ENCODE measurements at places on chromosomes 5 and 9.

DNA sequence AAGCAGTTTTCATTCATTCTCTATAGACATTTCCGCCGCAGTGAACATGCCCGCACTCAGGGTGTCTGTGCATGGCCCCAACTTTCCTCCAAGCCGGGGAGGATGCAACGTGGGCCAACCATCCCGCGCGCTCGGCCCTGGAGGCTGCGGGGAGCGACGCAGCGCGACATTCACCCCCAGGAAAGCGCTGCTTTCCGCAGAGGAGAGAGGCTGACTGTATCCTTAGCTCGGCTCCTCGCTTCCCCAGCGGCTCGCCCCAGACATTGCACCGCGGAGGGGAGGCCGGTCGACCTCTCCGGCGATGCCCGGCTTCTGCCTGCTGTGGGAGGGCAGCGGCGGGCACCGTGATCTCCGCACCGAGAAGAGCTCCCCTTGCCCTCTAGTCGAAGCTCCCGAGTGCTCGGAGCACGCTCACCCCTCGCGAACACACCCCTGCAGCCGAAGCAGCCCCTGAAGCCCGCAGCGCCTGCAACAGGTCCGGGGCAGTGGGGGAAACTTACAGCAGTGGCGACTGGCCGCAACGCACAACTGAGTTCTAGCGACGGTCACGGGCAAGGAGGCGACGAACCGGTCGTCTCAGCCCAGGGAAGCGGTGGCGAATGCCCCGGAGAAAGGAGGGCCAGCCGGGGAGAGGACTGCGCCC, 600 bp downstream of the ENC1 start:
- DNase-seq, result peak; percentile 72

GRCh38 chr5:124754206-124754927, 7.9 kb upstream of the ZNF608 start:
- no peak for DNase-seq

GRCh38 chr9:106758911-106759310, 104.1 kb upstream of the ZNF462 start:
- DNase-seq, result no peak

DNA sequence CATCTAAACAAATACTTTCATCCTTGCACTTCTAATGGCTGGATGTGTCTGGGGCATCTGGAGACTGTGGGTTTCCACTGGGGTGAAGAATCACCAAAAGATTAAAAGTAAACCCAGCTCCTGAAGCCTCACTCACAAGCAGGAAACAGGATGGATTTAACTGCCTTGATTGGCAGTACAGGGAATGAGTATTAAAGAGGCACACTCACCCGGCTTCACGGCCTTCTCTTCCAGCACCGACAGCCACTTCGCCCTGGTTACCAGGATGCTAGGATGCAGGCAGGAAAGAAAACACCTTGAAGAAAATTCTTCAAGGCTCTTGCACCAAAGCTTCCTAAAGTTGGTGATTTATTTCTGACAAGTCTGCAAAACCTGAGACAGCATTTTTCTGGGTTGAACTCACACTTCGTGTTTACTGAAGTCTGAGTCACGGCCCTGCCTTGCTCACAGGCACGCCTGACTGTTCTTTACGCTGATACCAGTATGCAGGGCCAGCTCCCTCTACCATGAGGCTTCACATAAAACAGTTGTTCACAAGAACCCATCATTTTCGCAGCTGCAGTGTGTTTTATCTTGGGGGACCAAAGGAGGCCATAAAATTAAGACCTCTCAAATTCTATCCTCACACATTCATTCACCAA, 56.5 kb upstream of the ZNF354A start:
- DNase-seq, result peak; percentile 10

- no peak for DNase-seq
Observed at GRCh38 chr5:172797771-172798191, 26.8 kb upstream of the DUSP1 start.

DNA sequence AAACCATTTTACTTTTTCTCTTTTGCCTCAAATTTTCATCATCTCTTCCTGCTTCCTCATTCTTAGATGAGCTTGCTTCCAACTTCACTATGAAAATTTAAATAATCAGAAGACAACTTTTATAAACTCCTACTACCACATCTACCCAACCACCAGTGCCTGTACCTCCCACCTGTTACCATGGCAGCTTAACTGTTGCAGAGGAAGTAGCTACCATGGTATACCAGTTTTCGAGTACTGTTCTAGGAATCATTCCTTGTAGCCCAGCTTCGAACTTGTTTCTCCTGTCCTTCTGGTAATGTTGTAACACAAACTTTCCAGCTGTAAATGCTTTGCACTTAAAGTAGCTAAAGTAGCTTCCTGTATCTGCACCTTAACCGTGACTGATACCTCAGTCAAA, 266.8 kb upstream of the NREP start:
- DNase-seq, result no peak

GRCh38 chr9:88090151-88090581, 48.1 kb downstream of the SPATA31C2 start:
- no peak for DNase-seq

All from activated effector memory CD4-positive, alpha-beta T cell treated with anti-CD3 and anti-CD28 coated beads, Interleukin-2, amount 50 U/mL, for 16 hours (primary cell).